ENCODE measurements at places on chromosomes 4 and X.

GRCh38 chrX:140318296-140318695 lies 186.6 kb downstream of the SOX3 start:
- no peak for DNase-seq

DNA sequence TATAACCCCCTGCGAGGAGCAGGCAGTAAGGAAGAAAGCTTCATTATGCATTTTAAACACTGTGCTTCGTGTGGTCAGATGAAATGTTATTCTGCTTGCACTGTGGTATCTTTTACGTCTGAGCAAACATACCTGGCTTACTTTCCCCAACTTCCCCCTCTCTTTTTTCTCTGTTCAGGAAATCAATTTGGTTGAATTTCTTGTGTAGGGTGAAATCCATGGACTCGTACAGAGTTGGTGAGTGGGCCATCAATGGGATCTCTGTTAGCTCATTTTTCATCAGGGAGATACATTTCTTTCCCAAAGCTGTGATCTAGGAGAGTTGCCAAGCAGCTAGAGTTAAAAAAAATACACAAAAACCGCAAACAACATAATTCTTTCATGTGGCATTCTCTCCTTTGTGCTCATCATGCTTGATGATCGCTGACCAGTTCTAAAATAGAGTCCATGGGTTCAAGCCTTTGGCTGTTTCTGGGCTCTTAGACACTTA lies 98.5 kb downstream of the FRAS1 start:
- DNase-seq, result no peak

DNA sequence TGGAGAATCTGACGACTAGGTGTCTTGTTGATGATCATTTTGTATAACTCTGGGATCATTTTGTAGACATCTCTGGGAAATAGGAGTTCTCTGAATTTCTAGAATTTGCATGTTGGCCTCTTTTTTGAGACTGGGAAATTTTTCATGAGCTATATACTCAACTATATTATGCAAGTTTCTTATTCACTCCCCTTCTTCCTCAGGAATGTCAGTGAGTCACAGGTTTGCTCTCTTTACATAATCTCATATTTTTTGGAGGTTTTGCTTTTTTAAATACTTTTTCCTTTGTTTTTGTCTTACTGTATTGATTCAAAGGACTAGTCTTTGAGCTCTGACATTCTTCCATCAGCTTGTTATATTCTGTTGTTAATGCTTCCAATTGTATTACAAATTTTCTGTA lies 1324.2 kb downstream of the TECRL start:
- no peak for DNase-seq

- DNase-seq, result no peak
Observed at GRCh38 chrX:40065296-40066046, 32.3 kb downstream of the BCOR start.

- DNase-seq, result no peak
Observed at GRCh38 chr4:169153481-169154087, 117.2 kb downstream of the SH3RF1 start.

DNA sequence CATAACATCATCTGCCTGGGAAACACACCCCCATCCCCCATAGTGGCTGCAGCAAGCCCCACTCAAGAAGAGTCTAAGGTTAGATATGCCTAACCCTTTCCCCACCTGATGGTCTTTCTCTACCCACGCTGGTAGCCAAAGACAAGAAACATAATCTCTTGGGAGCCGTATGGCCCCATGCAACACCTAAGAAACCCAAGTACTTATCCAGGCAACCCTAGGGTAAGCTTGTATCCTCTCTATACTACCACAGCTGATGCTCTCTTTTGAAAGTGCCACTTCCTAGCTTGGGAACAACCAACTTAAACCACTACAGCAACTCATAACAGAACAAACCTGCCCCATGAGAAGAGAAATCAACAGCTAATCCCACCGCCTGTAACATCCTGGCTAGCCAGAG lies 161.1 kb downstream of the MSN start:
- no peak for DNase-seq

DNA sequence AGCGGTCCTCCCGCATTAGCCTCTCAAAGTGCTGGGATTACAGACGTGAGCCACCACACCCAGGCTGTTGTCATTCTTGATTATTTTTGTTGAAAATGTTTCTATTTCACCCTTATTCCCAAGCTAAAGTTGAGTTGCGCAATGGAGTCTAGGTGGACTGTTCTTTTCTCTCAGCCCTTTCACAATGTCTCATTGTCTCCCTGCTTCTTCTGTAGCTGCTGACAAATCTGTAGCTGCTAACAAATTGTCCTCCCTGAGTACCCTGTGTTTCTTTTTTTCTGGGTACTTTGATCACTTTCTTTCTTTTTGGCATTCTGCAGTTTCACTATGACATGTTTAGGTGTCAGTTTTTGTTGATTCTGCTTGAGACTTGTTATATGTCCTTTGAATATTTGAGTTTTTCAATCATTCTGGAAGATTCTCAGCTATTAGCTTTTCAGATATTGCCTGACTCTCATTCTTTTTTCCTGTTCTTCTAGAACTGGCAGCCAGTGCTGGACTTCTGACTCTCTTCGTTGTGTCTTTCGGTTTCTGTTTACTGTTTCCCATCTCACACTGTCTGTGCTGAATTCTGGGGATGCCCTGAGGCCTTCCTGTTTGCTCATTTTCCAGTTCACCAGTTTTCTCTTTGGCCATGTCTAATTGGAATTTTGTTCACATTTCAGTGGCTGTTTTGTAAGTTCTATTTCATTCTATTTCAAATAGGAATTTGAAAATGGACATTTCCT lies 6.6 kb downstream of the ABCD1 start:
- DNase-seq, result no peak

DNA sequence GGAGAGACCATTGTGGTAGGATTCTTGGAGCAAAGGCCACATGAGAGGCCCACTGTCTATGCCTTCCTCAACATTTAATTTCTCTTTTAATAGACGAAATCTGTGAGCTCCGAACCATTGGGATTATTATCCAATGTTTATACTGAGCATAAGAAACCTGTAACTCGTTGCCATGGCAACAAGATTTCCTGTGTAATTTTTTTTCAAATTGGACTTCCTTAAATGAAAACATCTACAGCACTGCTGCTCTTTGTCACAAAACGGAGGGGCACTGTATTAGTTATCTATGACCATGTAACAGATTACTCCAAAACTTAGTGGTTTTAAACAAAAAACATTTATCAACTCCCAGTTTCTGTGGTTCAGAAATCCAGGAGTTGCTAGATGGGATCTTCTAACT lies 38.7 kb downstream of the PPP1R2C start:
- DNase-seq, result no peak

GRCh38 chrX:44343412-44344141 lies at the start of gene EFHC2:
Gene EFHC2, minus strand, starts transcription at chrX:44343672. Its CDS starts 84 bp downstream, at chrX:44343588.
- no peak for DNase-seq

DNA sequence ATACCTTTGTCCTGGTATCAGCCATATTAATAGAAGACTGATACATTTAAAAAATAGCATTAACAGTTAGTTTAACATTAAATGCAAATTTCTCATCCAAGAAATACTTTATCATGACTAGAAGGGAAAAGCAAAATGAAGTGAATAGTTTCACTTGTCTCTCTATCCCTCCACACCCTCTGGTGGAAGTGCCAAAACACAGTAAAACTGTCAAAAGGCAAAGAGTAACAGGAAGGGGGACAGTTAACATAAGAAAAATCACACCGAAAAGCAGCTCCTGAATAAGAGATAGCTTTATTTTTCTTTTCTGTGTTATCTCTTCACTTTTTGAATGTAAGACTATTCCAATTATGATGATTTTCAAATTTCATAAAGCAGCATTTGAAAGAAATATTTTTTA lies 187.2 kb downstream of the FBXW7 start:
- no peak for DNase-seq

GRCh38 chr4:128291096-128291495 lies 3.5 kb upstream of the PGRMC2 start:
- DNase-seq, result no peak

- no peak for DNase-seq
Observed at GRCh38 chr4:141599853-141600252, 36.5 kb upstream of the IL15 start.

DNA sequence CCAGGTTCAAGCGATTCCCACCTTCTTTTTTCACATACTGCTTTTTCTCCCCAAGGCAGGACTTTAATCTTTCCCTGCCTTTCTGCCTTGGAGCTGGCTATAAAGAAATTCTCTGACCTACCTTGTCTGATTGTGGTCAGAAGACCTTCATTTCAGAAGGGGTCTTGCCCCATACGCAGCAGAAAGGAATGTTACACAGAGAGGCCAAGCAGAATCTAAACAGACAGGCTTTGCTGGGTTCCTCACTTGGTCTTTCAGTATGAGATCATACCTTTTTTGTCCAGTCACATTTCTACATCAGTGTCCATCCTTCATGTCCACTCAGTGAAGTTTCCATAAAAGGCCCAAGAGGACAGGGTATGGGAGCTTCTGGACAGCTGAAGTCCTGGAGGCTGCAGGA lies 108.3 kb upstream of the RBPJ start:
- DNase-seq, result no peak

DNA sequence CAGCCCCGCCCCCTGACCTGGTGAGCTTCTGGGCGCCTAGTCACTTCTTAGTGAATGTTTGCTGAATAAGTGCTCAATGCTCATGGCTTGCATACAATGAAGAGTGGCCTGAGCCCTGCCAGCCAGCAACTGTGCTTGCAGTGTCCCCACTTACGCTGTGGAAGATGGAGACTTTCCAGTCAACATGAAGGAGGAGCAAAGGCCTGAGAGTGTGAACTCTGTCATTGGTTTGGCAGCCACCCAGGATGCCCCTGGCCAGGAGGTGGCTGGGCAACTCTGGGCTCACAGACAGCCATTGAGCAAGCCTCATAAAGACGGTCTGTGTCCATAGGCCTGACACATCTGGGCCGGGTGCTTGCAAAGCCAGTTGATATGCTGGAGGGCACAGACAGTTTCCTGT lies 72.1 kb upstream of the MAMLD1 start:
- DNase-seq, result no peak

- DNase-seq, result no peak
Observed at GRCh38 chr4:99857307-99857706, 36.9 kb downstream of the LAMTOR3 start.

GRCh38 chr4:3741217-3742011 lies 24.8 kb upstream of the ADRA2C start:
- DNase-seq, result no peak

DNA sequence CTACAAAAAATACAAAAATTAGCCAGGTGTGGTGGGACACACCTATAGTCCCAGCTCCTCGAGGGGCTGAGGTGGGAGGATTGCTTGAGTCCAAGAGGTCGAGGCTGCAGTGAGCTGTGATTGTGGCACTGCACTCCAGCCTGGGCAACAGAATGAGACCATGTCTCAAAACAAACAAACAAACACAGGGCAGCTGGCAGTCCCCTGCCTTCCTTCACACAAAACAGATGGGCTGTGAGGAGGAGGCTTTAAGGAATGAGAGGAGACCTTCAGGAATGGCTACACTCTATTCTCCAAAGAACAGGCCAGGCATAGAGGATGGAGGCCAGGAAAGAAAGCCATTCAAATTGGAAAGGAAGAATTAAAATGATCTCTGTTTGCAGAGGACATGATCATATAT lies 65.6 kb upstream of the MAML3 start:
- DNase-seq, result no peak

DNA sequence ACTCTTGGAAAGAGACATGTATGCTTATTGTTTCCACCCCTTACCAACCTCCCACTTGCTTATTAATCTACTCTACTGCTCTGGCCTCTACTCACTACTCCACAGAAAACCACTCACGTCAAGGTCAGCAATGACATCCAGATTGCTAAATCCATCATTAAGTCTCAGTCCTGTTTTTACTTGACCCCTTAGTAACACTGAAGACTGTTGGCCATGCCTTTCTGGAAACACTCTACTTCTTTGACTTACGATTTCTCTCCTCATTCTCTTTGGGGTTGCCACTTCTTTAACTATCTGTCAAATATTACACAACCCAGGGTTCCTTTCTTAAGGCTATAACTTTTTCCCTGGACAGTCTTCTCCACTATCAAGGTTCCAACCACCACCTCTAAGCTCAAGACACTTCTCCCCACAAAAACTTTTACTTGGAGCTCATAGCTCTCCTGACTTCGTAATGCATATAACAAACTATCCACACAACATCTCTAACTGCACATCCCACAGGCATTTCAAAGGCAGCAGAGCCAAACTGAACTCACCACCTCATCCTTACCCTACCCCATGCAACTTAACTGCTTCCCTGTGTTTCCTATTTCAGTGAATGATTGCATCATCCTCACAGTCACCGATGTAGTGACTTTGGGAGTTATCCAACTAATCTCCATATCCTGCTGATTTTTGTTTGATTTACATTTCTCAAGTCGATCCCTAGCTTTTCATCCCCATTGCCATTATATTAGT lies 15.8 kb upstream of the MAGEA4 start:
- no peak for DNase-seq

DNA sequence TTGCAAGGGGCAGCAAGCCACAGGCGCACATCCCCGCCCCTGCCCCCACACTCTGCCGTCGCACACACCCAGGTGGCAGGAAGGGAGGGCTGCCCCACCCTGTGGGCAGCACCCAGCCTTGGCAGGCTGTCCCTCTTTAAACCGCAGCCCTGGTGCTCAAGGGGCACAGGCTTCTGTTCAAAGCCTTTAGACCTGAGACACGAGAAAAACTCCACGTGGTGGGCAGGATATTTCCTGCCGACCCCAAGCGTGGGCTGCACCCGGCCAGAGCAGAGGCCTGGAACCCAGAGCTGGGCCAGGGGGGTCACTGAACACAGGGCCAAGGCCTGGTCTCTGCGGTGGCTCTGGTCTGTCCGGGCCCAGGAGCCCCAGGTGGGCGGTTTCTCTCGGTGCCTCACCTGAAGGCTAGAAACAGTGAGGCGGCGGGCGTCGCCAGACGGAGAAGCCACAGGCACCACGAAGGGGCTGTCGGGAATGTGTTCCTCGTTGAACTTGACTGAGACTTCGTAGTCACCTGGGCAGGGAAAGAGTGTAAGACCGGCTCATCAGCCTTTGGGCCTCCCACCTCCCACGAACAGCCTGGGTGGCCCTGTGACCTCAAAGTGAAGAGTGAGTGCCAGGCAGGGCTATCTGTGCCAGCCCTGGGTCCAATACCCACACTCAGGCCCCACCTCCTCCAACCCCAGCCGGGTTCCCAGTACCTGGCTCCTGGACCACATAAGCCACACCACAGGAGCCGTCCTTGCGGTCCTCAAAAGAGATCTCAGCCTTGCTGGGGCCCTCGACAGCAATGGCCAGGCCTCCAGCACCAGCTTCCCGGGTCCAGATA lies 23.0 kb downstream of the FLNA start:
- no peak for DNase-seq

DNA sequence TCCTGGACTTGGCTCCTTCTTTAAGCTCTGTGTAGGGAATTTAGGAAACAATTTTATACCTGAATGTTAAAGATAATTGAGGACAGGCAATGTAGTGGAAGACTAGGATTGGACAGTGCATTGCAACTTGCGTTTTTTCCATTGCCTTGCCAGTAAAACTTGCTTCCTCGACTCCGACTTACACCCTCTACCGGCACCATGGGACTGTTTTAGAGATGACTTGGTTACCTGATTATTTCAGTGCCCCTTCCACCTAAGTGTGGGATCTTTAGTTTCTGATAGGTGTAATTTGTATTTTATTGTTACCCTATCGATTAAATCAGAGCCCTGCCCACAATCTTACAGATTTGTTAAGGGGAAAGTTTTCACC lies 1.2 kb downstream of the PRPS1 start:
- DNase-seq, result no peak
